ENCODE measurements at places on chromosomes 5 and 9. TPM values are rescaled to one million over a fixed set of nuclear protein-coding genes. Genes with fewer than 3 reads are reported as not detected.

The PRELID2 gene
- polyA plus RNA-seq: 2.4 TPM

The UBE2QL1 gene
- polyA plus RNA-seq: 24.5 TPM

The PLAC8L1 gene
- not detected for polyA plus RNA-seq

The OTULIN gene
- 7.8 TPM for polyA plus RNA-seq

The GZMA gene
- 0.66 TPM for polyA plus RNA-seq

The PCDHAC1 gene
- polyA plus RNA-seq: 0.81 TPM

The ADRA1B gene
- polyA plus RNA-seq: 3.4 TPM

The ENHO gene
- 211 TPM for polyA plus RNA-seq

The ADGRV1 gene
- 7.8 TPM for polyA plus RNA-seq

The MYO10 gene
- 39.3 TPM for polyA plus RNA-seq

The STKLD1 gene
- polyA plus RNA-seq: 5.8 TPM

The PCSK1 gene
- 56.3 TPM for polyA plus RNA-seq

The AQP7 gene
- 0.66 TPM for polyA plus RNA-seq

The CDKN2A gene
- polyA plus RNA-seq: 173 TPM

The CRHBP gene
- 2.2 TPM for polyA plus RNA-seq
